ENCODE measurements at places on chromosomes 4 and X.

DNA sequence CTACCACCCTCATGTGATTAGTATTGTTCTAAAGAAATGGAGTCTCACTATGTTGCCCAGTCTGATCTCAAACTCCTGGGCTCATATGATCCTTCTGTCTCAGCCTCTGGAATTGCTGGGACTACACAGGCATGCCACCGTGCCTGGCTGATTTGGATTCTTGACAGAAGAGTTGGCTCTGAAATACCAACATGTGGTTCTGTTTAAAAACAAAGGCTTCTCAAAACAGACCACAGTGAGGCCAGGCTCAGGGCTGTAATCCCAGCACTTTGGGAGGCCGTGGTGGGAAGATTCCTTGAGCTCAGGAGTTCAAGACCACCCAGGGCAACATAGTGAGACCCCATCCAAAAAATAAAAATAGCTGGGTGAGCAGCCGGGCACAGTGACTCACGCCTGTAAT, 126.7 kb downstream of the DHRSX start:
- DNase-seq = no peak

GRCh38 chr4:144174401-144175067, 34.0 kb upstream of the GYPA start:
- DNase-seq = no peak

GRCh38 chr4:5821665-5822358, 71.1 kb downstream of the CRMP1 start:
- no peak for DNase-seq

GRCh38 chr4:3213106-3213425, 35.9 kb upstream of the MSANTD1 start:
- no peak for DNase-seq

GRCh38 chr4:107689912-107690587, 30.0 kb downstream of the PAPSS1 start:
- DNase-seq = no peak

DNA sequence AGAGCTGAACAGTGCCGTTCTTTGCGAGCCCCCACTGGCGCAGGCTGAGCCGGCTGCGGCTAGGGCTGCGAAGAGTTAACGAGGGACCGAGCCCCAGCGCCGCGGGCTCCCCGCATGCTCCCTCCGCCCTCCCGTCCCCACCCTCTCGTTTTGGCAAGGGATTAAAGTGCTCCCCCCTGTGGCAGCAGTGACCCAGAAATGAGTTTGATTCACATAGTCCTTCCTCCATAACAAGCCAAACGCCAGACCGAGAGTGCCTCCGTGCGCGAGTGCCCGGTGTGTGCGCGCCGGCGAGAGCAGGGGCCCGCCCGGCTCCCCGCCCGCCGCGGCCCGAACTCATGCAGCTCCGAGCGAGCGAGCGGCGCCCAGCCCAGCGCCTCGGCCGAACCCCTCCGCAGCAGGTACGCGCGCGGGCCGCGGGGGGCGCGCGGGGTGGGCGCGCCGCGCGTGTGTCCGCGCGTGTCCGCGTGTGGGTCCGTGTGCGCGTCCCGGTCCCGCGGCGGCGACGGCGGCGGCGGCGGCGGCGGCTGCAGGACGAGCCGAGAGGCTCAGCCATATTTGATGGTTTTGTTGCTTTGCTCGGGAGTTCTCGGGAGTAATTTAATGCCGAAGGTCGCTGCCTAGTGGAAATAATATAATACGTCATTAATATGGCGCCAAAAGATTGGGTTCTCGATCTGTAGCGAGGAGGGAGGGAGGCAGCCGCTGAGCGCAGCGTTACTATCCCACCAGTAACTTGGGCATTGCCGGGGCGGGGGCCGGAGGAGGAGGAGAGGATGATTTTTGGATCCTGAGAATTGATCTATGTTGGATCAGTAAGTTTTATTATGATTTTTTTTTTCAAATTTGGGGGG, at the start of gene JADE1:
TSS of gene JADE1 (plus strand) at position 224 of the 854 bp plus-strand sequence. CDS start 22,059 bp downstream, outside the sequence.
- DNase-seq = peak; percentile 93

- no peak for DNase-seq
Measured at GRCh38 chr4:150960818-150961217, 54.3 kb downstream of the LRBA start.

- peak; percentile 55 for DNase-seq
Measured at GRCh38 chr4:183906739-183907651, 1.9 kb downstream of the STOX2 start.

DNA sequence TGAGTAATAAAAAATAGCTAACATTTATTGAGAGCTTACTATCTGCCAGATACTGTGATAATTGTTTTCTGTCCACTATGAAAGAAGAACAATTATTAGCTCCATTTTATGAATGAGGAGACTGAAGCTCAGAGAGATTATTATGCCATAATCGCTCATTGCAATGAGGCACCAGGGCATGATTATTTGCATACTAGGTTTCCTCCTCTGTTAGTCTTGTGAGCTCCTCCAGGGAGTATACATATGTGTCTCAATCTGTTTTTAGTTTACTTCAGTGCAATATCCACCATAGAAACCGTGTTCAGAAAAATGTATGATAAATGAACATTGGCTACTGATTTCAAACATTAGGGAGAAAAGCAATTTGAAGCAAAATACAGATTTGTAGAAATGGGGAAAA, 139.4 kb upstream of the OTUD4 start:
- no peak for DNase-seq

DNA sequence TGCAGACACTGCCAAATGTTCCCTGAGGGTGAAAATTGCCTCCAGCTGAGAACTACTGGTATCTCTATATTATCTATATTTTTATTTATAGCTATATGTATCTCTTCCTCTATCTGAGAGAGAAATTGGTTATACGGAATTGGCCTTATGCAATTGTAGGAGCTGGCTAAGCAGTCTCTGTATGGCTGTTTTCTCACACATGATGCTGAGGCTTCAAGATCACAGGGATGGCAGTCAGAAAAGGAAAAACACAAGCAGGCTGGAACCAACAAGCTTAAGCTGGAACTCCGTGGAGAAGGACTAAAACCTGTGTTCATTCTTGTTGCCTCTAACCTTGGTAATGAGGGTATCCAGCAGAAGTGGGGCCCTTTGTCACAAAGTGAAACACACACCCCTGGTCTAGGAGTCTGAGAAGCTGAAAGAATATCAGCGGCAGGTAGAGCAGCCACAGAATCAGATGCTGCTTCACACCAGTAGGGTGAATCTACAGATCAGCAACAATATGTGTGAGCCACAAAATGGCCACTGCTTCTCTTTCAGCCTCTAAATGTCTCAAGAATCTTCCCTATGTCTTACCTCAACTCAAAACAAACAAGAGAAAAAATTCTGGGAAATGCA, 166.5 kb upstream of the PPP1R2C start:
- DNase-seq = no peak

- no peak for DNase-seq
Measured at GRCh38 chr4:11912886-11913285, 484.2 kb upstream of the HS3ST1 start.

GRCh38 chr4:83255584-83255983, 29.0 kb downstream of the COQ2 start:
- no peak for DNase-seq

- no peak for DNase-seq
Measured at GRCh38 chr4:125382995-125383394, 68.2 kb downstream of the FAT4 start.

DNA sequence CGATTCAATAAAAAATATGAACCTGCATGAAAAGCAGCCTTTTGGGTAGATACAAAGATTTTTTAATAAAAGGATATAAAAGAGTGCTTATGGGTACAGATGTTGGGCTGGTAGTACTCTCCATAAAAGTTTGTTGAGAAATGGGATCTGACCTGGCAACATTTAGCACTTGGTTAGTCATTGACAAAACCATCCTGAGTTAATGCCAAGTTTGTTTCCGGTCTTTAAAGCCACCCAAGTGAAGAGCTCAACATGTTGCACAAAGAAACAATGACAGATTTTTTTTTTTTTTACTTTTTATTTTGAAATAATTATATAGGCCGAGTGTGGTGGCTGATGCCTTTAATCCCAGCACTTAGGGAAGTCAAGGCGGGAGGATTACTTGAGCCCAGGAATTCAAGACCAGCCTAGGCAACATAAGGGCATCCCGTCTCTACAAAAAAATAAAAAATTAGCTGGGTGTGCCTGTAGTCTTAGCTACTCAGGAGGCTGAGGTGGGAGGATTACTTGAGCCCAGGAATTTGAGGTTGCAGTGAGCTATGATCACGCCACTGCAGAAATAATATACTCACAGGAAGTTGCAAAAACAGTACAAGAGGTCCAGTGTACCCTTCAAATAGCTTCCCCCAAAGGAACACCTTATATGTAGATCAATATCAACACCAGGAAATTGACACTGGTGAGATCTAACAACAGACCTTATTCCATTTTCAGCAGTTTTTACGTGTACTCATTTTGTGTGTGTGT, 16.6 kb downstream of the CHST7 start:
- no peak for DNase-seq

Data from Right ventricle myocardium superior (tissue), 1 donor.